ENCODE measurements at places on chromosomes 12 and 14.

- DNase-seq, result no peak
These were observed 296.6 kb upstream of the PRICKLE1 start for GRCh38 chr12:42886160-42886559.

DNA sequence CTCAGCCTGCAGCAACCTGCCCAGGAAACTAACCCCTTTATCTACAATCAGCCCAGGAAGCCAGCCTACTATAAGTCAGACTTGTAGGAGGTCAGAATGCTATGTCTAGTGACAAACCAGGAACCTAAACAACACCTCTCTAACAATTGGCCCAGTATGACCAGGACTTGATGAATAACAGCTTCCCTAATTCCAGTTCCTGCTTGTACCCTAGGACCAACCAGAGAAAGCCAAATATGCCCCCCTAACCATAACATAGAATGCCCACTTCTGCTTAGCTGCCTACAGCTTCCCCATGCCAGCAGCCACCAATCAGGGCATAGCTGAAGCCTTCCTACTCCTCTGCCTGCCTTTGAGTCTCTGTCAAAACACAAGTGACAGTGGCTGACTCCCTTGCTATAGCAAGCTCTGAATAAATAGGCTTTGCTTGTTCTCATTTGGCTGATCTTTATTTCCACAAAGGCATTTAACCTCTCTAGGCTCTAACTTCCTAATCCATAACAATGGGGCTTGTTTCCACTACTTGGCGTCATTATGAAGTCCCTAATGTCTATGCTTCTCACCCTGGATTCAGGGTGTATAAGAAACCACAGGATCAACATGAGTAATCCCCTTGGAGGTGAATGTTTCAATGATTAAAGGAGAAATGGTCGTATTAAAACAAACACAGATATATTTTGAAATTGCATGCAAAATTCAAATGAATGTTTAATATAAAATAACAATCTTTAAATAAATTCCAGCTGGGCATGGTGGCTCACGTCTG is 220.2 kb downstream of the ANO6 start:
- DNase-seq, result no peak

- no peak for DNase-seq
These were observed 122.2 kb downstream of the CRACR2A start for GRCh38 chr12:3630621-3631271.

GRCh38 chr12:88998421-88998820 is 353.9 kb downstream of the DUSP6 start:
- DNase-seq, result no peak

DNA sequence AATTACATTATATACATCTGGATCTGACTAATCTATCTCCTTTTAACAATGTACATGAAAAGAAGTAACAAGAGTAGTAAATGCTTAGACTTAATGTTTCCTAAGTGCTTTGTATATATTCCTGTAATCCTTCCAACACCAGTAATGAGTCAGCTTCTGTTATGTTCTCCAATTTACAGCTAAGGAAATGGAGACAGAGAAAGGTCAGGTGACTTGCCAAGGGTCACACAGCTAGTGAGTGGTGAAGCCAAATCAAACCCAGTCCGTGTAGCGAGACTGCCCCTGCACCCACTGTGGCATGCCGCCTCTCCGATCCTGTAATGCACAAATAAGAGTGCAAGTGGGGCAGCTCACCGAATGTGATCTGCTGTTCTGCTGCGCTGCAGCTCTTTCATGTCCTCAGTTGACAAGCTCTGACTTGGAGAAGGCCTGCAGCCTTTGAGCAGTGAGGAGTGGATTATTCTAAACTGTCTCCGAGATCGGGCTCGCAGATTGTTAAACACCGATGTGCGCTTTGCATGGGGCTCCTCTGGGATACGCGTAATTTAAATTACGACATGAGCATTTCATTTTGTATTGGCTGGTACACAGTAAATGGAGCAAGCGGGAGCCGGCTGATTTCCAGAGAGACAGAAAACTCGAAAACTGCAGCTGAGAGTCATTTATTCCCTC is 65.1 kb upstream of the KTN1 start:
- DNase-seq, result peak; percentile 55

GRCh38 chr14:87756661-87757060 is 236.3 kb downstream of the GALC start:
- no peak for DNase-seq

GRCh38 chr12:88729196-88729595 is 148.9 kb upstream of the KITLG start:
- DNase-seq, result no peak

- no peak for DNase-seq
These were observed 181.3 kb downstream of the ZFP36L1 start for GRCh38 chr14:68611599-68611998.

- no peak for DNase-seq
These were observed 120.0 kb downstream of the RBM19 start for GRCh38 chr12:113845900-113846674.
